ENCODE measurements at places on chromosomes 13 and 19.

- no peak for DNase-seq
Measured at GRCh38 chr13:76385586-76385985, 500.6 kb downstream of the KCTD12 start.

DNA sequence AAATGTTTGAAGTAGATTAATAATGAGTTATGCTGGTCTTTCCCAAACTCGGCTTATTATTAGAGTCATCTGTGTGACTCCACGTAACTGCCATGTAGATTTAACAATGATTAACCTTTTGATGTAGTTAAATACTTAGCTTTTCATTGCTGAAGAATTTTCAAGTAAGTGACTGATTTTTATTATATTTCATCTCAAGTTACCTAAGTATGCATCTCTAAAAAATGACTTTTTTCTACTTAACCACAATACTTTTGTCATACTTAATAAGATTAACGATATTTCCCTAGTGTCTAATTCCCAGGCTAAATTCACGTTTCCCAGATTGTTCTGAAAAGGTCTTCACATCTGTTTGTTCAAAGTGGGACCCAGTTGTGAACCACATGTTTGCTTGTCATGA lies 17.8 kb downstream of the BIVM start:
- DNase-seq: no peak

- no peak for DNase-seq
Measured at GRCh38 chr13:89852570-89852969, 1494.9 kb upstream of the MIR17HG start.

GRCh38 chr19:7540761-7541474 lies 5.4 kb downstream of the PNPLA6 start:
- DNase-seq: peak; percentile 46

- no peak for DNase-seq
Measured at GRCh38 chr13:49938921-49939320, 2.8 kb upstream of the SPRYD7 start.

All from activated T-cell treated with anti-CD3 and anti-CD28 coated beads for 48 hours (primary cell).